Aorta (tissue), 5 donors: ENCODE measurements at places on chromosomes 11 and 22. TPM values are rescaled to one million over a fixed set of nuclear protein-coding genes. Genes with fewer than 3 reads are reported as not detected.

The CAVIN3 gene
- 176 TPM for total RNA-seq

The CCDC87 gene
- total RNA-seq: 0.33 TPM

The KLHL35 gene
- 1.3 TPM for total RNA-seq

The CD3D gene
- 3.9 TPM for total RNA-seq

The CRYBB1 gene
- total RNA-seq: 1.4 TPM

The OSM gene
- total RNA-seq: 3.9 TPM
